ENCODE measurements at places on chromosomes 2 and 18. TPM values are rescaled to one million over a fixed set of nuclear protein-coding genes. Genes with fewer than 3 reads are reported as not detected.

DNA sequence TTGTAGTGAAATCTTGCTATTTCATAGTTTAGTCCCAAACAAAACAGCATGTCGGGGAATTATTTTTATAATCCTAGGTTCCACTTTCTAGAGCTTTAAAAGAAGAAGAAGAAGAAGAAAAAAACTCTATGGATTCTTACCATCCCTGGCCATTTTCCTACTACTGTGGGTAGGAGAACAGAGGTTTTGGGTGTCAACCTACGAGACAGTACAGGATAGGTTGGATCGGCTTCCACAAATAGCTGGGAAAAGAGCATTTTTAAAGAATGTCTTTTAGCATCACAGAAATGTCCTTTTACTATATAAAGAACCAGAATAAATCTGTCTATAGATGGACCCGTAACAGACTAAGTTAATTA lies 65.2 kb downstream of the RBMS1 start:
- DNase-seq = no peak

- no peak for DNase-seq
Measured at GRCh38 chr2:236156860-236157194, 11.4 kb downstream of the GBX2 start.

Gene CCDC85A
- 38.8 TPM for total RNA-seq

Gene NBAS
- 168 TPM for total RNA-seq

Data from occipital lobe (tissue), 3 donors.